ENCODE measurements at places on chromosomes 13 and 19.
A peak's percentile ranks its signal among the peaks of the same experiment; 100 is the strongest.

DNA sequence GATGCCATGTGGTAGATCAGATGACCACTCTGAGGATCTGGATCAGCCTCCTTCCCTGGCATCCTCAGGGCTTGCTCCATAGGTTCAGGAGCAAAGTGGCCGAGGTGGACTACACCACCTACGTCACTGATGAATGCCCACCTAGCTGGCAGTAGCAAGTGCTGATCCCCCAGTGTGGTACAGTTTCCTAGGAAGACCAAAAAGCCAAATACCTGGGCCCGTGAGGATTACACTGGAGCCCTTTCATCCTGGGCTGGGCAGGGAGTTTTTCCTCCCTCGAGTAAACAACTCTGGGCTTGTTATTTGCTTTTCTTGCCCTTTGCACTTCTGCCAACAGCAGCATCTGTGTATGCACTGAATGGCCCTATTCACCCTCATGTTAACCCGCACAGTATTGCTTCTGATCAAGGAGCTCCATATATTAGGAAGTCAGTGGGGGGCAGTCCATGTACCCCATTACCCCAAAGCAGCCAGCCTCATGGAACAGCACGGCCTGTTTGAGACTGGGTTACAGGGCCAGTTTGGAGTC is 3.3 kb upstream of the MYADM start:
- DNase-seq, result no peak

DNA sequence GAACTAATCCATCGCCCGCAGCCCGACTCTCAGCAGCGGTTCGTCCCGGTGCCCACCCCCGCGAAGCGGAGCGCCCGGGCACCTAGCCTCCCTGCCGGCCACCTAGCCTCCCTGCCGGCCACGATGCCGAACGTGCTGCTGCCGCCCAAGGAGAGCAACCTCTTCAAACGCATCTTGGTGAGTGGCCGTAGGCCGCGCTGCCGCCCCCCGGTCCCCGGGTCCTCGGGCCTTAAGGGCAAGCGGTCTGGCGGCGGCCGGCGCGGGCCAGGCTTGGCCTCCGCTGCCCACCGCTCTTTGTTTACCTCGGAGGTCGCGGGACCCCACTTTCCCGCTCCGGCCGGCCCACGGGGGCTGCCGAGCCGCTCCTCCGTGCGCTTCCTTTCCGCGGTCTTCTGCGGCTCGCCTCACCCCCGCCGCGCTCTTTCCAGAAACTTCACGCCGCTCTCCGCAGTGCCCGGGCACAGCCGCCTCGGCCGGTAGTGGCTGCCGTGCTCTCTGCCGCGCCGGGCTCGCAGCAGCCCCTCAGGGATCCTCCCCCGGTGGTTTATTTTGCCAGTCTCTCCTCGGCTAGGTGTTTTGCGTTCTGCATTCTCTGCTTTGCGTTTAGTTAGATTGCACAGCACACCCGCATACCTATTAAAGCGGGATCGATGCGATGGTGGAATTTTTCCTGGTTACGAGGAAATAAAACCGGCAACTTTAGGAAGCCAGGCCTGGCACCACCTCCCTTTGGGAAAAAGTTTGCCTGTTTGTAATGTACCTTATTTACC is 524 bp downstream of the NAA16 start:
- DNase-seq, result peak; percentile 26

- peak; percentile 23 for DNase-seq
These were observed 16.3 kb downstream of the ZNF160 start for GRCh38 chr19:53086949-53087348.

DNA sequence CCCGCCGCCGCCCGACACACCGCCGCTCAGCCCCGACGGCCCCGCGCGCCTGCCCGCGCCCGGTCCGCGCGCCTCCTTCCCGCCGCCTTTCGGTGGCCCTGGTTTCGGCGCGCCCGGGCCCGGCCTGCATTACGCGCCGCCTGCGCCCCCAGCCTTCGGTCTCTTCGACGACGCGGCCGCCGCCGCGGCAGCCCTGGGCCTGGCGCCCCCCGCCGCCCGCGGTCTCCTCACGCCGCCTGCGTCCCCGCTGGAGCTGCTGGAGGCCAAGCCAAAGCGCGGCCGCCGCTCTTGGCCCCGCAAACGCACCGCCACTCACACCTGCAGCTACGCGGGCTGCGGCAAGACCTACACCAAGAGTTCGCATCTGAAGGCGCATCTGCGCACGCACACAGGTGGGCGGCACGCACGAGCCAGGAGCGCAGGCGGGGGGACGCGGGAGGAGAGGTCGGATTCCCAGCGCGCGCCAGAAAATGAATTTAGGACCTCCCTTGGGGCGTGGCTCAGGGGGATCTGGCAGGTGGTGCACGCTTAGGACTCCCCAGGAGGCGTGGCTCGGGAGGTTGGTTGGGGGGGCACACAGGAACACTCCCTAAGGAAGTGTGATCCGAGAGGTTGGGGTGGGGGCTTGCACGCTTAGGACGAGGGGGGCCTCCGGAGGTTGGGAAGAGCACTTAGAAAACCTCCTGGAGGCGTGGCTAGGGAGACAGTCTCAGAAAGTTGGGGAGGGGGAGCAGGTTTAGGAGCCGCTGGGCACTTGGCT is 1.2 kb downstream of the KLF2 start:
- DNase-seq, result peak; percentile 35

- DNase-seq, result peak; percentile 92
These were observed 17.5 kb downstream of the MISP start for GRCh38 chr19:768424-768823.

All from AG10803 (cell line).